ENCODE measurements at places on chromosomes 7 and 10.

GRCh38 chr7:120864141-120864900 is 6.4 kb upstream of the TSPAN12 start:
- no peak overlapping the region for H3K27ac ChIP-seq
- no peaks in the 10 kb centered on the region for H3K36me3 ChIP-seq
- H3K4me1 ChIP-seq, result no peaks in the 10 kb centered on the region
- H3K4me3 ChIP-seq, result no peak overlapping the region
- no peak for DNase-seq

- no peak overlapping the region for H3K27ac ChIP-seq
- no peaks in the 10 kb centered on the region for H3K36me3 ChIP-seq
- H3K27me3 ChIP-seq, result peaks cover 67% of the 10 kb centered on the region
- DNase-seq, result no peak
- no peak overlapping the region for H3K4me3 ChIP-seq
- peaks cover 21% of the 10 kb centered on the region for H3K4me1 ChIP-seq
Observed at GRCh38 chr10:11869743-11870460, 46.7 kb downstream of the PROSER2 start.

- H3K27ac ChIP-seq, result no peak overlapping the region
- H3K27me3 ChIP-seq, result no peaks in the 10 kb centered on the region
- H3K4me3 ChIP-seq, result no peak overlapping the region
- DNase-seq, result no peak
- H3K4me1 ChIP-seq, result no peaks in the 10 kb centered on the region
- H3K36me3 ChIP-seq, result no peaks in the 10 kb centered on the region
Observed at GRCh38 chr10:109386101-109386500, 537.2 kb downstream of the XPNPEP1 start.

DNA sequence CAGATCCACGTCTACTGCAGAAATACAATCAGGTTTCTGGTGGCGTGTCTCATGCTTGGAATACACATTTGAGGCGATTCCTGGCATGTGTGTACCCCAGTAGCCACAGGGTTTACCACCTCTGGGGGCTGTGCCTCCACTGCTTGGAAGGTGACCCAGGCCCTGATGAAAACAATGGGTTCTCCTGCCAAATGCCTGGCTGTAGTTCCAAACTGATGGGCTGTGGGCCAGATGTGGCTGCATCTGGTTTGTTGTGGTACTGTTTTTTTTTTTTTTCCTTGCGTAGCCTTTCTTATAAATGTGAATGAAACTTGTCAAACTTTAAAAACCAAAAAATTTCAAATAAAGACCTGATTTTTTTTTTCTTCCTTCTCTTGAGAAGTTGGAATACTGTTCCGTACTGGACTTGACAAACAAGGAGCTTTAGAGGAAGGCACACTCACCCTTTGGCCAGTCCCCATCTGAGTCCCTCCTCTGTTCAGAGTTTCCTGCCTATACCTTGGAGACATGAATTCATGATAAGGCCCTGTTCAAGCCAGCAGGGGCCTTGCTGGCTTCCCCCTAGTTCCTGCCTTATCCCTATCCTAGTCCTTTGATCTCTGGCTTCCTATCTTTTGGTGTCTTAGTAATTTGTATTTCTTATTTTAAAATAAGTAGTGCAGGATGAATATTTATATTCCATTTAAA is 217.1 kb downstream of the PHTF2 start:
- peaks cover 14% of the 10 kb centered on the region for H3K4me1 ChIP-seq
- no peak overlapping the region for H3K4me3 ChIP-seq
- DNase-seq, result no peak

DNA sequence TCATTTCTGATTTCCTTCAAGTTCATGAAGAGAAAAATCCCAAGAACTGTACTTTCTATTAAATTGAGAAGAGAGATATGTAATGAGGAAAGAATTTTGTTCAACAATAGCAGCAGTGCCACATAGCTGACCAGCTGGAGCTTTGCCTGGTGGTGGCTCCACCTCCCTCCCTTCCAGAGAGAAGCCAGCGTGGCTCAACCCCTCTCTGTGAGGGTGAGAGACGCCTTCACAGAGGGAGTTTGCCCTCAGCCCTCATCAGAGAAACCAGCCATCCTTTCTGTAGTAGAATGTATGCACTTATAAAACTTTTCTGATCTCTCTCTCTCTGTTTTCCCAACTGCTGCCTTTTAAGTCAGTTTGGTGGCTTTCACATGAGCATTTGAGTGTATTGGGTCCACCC is 20.5 kb upstream of the COL1A2 start:
- H3K4me3 ChIP-seq, result no peak overlapping the region
- H3K36me3 ChIP-seq, result no peaks in the 10 kb centered on the region
- no peak for DNase-seq
- H3K4me1 ChIP-seq, result no peaks in the 10 kb centered on the region
- H3K27me3 ChIP-seq, result peaks cover 4% of the 10 kb centered on the region

GRCh38 chr7:158257001-158257400 is 330.6 kb downstream of the PTPRN2 start:
- H3K27ac ChIP-seq, result no peak overlapping the region
- no peaks in the 10 kb centered on the region for H3K36me3 ChIP-seq
- H3K4me1 ChIP-seq, result no peaks in the 10 kb centered on the region
- no peak for DNase-seq
- H3K4me3 ChIP-seq, result no peak overlapping the region
- H3K27me3 ChIP-seq, result no peaks in the 10 kb centered on the region
